Activated naive CD4-positive, alpha-beta T cell (primary cell): ENCODE measurements at places on chromosomes 3 and 15.

DNA sequence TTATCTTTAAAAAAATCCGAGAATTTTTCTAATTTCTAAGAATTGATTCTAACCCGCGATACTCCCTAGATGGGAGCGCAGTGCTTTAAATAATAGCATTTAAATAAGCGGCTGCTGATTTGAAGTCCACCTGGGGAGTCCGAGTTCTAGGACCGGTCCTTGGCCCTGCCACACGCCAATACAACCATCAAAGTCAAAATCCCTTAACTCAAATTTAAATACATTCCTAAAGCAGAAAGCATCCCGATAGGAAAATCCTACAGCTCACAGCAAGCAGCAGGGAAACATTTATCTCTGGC lies 508 bp upstream of the ECT2 start:
- no peak for DNase-seq

- no peak for DNase-seq
Observed at GRCh38 chr3:162165346-162165745, 668.7 kb downstream of the OTOL1 start.

GRCh38 chr15:37045859-37046740 lies 54.2 kb downstream of the MEIS2 start:
- no peak for DNase-seq

DNA sequence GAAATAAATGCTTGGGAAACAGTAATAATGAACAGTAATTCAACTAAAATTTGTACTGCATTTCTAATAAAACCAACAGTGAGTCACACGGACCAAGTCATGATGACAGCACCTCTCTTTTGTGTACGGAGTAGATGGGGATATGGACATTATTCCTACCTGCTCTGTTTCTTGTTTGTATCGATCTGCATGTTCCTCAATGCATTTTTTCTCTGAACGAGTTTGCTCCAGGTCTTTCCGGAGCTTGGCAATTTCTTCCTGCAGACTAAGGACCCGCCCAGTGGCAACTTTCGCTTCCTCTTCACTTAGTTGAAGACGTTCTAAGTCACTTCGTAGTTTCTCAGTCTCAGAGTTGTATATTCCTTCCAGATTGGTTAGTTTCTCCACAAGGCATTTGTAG lies 74.4 kb upstream of the MYO5C start:
- no peak for DNase-seq
